ENCODE measurements at places on chromosomes 11 and 22.

- no peak for DNase-seq
These were observed 22.1 kb upstream of the SESN3 start for GRCh38 chr11:95253141-95253540.

DNA sequence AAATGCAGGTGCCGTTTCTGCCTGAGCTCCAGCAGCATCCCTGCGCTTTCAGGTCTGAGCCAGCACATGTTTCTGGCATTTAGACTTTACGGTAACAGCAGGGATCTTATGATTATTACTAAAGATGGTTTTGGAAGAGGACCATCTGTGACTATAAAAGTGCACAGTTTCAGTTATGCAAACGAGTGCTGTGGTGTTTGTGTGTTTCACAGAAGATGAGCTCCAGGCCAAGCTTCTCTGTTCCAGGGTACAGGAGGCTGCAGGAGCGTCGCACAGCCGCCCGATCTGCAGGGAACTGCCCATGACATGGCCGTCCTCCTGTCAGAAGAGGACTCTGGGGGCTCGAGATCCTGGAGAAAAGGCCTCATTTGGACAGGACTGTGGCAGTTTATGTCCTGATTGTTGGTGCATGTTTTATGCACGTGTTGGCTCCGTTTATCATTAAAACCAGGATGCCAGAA lies 297.3 kb downstream of the TBC1D22A start:
- DNase-seq, result no peak

DNA sequence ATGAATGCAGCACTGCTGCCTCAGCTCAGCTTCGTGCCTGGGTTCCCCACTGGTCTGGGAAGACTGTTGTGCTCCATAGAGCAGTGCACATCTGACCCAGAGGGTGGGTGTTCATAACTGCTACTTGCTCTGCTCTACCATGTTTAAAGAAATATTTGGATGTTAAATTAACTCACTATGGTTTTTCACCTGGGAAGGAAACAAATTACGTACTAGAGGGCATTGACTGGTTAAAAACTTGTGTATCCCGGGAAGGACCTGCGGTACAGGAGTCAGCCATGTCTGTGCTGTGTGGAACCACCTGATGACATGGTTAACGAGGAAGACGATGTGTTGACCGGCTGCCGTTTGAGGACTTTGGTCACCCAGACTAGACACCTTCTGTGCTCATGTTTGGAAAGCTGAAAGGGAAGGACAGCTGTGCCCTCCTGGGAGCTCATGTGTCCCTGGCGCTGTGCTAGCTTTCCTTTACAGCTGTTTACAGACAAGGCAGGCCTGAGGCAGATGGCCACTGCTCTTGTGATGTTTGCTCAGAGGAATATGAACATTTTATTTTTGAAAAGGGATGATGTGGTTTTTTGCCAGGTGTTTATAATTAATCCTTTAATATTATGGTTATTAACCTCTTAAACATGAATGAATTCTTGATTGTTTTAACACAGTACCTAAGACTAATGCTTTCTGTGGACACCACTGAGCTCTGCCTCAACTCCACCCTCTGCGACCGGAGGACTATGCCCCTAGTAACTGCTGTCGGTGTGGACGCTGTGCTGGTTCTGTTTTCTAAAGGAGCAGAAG lies 14.3 kb upstream of the AIFM3 start:
- DNase-seq, result no peak

DNA sequence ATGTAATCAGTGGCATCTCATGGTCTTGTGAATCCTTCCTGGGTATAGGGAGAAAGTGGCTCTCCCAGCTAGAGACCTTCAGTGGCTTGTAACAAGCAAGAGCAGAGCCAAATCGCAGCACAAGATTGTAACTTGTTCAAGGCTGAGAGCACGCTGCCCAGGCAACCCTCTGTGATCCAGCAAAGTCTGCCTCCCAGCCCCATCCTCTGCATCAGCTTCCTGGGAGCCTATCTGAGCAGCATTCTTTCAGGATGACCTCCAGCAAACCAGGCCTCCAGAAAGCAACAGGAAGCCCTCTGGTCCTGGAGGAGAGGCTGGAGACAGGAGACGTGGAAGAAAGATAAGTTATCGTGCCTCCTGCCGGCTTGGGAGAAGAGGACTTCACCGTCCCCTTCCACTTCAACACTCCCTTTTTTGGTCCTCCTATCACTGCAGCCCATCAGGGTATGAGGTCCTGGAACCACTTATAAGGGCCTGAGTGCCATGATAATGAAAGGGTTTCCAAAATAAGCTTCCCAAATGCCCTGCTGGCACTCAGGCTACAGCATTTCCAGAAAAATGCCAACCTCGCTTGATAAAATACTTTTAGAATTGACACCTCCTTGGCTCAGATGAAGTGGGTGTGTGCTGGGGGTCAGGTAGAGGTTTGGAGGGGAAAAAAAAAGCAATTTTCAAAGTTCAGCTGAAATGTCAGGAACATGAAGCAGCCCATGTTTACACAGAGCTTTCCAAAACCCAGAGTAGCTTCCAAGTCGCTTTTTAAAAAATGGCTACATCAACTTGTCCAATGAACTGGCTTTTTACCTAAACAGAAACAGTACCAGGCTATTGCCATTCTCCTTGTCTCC lies 80.2 kb downstream of the PLEKHA7 start:
- no peak for DNase-seq

DNA sequence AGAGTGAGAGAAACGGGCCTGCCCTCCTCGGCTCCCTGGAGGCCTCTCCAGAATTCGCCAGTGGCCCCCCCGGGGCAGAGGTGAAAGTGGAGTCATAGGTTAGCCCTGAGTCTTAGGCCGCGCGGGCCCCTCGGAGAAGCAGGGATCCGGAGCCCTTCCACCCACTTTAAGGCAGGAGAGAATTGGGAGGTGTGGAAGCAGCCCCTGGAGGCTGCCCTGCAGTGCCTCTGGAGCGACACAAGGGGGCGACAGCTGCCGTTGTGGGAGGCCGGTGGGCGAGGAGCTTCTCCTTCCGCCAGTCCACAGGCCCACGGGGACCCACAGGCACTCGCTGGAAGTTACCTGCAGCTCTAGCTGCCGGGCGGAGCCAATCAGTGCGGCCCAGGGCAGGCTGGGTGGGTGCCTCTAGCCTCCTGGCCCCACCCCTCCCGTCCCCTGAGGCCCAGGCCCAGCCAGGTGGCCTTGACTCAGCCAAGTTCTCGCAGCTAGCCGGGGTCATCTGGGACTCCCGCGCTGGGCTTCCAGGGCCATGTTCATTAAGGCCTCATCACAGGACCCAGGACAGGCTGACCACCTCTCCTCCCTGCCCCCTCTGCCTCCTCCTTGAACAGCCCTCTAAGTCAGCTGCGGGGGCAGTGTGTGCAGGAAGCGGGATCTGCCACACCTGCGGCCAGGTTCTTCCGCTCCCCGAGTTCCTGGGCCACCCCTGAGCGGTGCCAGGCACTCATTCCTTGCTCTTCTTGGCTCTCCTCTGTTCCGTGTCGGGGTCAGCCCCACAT lies 5.0 kb downstream of the DGKZ start:
- no peak for DNase-seq

- DNase-seq, result peak; percentile 62
These were observed 86.8 kb downstream of the GALNT18 start for GRCh38 chr11:11534981-11535380.

DNA sequence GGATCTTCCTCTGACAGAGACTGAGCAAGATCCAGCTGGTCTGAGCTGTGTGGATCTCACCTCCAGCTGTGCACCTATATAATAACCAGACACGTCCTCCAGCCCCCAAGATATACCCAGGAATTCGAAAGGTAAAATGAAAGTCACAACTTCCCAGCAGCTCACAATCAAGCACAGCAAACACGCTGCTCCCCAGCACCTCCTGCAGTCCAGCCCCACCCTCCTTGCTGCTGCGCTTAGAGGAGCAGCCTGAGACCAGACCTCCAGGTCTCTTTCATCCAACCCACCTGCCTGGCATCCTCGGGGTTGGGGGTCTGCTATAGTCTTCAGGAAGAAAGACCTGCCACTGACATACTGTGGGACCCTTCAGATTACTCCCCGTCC lies 3.0 kb upstream of the APOL4 start:
- DNase-seq, result no peak

GRCh38 chr11:106853850-106854401 lies 164.3 kb downstream of the GUCY1A2 start:
- DNase-seq, result no peak

Data from DMS79 (cell line).